NCI-H510A treated with DMSO at 0.1 percent for 48 hours (cell line): ENCODE measurements at places on chromosomes 7 and 10.

GRCh38 chr10:87952612-87953011, 89.2 kb downstream of the PTEN start:
- peak; percentile 55 for DNase-seq

DNA sequence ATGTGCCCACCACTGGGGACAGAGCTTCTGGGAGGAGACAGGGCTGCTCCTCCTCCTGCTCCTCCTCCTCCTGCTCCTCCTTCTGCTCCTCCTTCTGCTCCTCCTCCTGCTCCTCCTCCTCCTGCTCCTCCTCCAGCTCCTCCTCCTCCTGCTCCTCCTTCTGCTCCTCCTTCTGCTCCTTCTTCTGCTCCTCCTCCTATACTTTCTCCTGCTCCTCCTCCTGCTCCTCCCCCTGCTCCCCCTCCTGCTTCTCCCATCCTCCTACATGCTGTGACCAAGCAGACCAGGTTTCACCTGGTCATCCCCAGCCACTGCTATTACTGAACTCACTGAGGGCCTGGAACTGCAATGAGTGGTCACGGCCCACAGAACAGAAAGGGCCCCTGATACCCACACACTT, 154.0 kb upstream of the PPP2R2D start:
- no peak for DNase-seq

- no peak for DNase-seq
Observed at GRCh38 chr7:84368122-84368521, 173.5 kb upstream of the SEMA3A start.

DNA sequence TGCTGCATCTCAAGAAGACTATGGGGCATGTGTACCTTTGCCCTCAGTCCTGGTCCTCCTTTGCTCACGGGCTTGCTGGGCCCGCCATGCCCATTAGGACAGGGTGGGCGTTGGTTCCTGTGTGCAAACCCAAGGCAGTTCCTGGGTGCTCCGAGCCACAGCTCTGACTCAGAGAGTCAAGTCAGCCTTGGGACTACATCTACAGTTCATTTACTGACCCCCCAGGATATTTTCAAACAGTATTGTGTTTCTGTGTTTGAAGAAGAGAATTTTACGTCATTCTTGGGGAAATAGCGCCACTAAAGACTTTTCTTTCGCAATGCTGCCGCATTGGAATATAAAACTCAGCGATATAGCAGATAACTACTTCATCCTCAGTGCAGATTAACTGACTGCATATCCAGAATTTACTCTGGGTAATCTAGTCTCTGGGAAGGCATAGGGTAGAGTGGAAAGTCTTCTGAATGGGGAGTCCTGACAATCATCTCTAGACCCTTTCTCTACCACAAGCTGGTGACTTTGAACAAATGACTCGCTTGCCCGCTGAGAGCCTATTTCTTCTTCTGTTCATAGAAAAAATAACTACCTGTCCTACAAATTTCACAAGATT, 638.9 kb upstream of the FZD8 start:
- no peak for DNase-seq

- DNase-seq: peak; percentile 35
Observed at GRCh38 chr10:77004917-77005564, 632.6 kb downstream of the KCNMA1 start.

DNA sequence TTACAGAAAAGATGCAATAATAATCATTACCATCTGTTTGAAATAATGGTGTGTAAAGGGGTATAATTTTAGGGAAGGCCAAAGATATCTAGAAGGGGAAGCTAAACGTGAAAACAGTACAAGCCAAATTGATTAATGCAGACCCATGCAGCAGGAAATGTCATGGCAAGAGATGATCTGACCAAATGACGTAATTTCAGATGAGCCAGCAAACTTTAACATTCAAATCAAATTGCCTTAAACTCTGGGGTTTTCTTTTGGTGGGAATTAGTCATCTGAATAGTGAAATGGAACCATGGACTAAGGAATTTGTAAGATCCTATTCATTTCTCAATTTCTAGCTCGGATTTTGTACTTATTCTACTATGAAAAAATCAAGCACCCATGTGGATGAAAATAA, 21.4 kb upstream of the SCIN start:
- no peak for DNase-seq

DNA sequence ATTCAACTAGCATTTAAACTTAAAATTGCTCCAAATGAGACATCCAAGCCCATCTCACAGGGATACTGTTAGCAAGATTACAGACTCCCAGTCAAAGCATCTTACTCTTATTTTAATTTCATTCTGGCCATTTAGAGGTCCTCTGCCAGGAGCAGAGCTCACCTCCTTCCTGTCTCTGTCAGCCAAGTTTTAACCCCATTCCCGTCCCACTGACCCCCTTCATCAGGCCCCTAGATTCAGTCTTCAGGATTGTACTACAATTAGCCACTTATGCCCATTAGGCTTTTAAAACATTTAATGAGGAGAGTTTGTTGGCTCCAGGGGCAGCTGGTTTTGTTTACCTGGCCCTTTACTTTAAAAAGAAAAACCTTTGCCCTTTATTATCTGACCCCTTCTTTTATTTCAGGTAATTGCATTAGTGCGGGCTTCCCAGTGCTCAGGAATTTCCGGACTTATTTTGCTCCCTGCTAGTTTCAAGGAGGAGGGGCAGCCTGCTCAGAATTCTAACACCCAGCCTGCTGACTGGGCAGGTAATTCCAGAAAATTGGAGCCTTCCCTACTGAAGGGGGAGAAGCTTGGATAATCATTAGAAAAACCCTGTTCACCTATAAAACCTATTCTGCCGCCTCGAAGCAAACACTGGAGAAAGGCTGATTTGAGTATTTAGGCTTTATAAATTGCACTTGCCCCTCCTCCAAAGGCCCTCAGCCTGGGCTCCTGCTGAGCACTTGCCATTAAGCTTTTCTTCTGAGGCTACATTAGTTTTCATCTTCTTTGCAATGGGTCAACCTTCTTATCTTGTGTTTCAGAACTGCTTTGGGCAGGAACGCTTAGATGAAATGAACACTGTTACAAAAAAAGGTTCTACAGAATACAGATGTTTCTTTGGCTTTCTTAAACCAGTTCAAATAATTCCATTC, 200.5 kb upstream of the HPS1 start:
- DNase-seq: no peak

DNA sequence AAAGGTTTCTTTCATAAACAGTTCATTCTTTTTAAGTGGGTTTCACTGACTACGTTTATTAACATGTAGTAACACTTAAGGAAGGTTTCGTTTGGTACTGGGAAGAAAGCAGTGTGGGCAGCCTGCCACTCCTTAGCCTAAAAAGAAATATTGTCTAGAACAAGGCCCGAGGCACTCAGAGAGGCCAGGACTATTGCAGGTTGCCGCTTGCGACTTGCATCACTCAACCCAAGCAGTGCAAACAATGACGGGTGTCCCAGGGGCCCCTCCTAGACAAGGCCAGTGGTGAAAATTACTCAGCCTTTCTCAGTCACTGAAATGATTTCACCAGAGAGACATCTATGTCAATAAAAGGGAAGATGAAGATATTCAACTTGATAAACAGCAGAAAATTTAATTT, 243.9 kb downstream of the SNX13 start:
- DNase-seq: no peak

- no peak for DNase-seq
Observed at GRCh38 chr10:98469001-98469931, 22.5 kb upstream of the HPS1 start.

DNA sequence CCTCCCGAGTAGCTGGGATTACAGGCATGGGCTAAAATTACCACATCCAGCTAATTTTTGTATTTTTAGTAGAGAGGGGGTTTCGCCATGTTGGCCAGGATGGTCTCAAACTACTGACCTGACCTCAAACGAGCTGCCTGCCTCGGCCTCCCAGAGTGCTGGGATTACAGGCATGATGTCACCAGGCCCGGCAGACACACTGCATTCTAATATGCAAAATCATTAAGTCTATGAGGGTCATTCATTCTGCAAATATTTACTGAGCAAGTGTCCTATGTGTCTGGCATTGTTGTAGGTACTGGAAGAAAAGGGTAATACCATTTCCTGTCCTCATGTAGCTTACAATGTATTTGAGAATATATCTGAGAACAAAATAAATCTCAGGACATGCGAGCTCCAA, 2.7 kb downstream of the PUS7 start:
- DNase-seq: no peak

- no peak for DNase-seq
Observed at GRCh38 chr7:15175152-15175551, 272.6 kb upstream of the DGKB start.

GRCh38 chr7:77538281-77539212, 1.5 kb downstream of the PTPN12 start:
- peak; percentile 69 for DNase-seq

DNA sequence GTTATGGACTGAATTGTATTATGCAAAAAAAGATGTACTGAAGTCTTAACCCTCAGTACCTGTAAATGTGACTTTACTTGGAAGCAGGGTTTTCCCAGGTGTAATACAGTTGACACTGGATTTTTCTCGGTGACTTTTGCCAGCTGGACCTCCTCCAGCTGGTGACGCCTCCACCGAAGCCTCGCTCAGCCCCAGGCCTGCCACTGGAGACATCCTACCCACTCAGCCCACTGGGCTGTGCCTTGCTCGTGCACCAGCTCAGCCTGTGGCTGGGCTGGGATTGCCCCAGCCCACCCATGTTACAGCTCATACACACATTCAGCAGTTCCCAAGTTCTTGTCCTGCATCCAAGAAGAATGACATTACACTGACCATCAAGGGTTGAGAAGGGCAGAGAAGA, 42.4 kb upstream of the GPR22 start:
- no peak for DNase-seq

GRCh38 chr10:121873236-121873635, 54.6 kb downstream of the ATE1 start:
- no peak for DNase-seq

GRCh38 chr10:99938563-99938962, 71.2 kb downstream of the DNMBP start:
- DNase-seq: peak; percentile 69

DNA sequence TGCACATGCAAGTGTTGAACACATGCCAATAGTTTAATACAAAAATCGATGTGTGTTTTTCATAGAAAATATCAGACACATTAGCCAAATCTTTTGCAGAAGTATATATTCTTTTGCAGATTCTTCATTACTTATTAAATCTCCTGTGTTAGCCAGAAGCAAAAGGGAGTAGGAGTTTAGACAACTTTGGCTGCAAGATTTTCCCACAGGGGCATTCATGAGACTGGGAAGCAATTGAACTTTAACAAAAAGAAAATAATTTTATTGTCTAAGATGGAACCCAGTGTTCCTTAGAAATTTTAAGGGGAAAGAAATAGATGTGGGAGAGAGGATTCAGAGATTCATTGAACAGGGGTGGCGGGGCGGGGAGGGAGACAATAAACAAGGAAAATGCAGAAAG, 1336.0 kb downstream of the GATA3 start:
- DNase-seq: no peak

DNA sequence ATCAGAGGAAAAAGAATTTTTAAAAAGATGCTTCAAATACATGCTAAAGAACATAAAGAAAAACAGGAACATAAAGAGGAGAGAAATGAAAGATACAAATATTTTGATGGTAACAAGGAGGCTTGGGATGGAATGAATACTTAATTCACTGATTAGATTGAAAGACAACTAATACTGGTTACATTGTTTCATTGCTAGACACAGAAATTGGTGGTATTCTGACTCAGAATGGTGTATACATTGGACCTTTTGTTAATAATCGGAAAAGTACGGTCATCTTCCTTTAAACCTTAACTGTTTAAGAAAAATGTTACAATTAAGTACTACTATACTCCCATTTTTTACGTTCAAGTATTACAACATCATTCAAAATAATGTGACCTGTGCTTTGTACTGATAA, 567.5 kb downstream of the PARD3 start:
- DNase-seq: no peak
